CD4-positive, alpha-beta T cell treated with Interleukin-1 beta for 1 hour (primary cell): ENCODE measurements at places on chromosomes 16 and 17.

GRCh38 chr16:75108792-75109731, 7.5 kb downstream of the LDHD start:
- DNase-seq: peak; percentile 66

DNA sequence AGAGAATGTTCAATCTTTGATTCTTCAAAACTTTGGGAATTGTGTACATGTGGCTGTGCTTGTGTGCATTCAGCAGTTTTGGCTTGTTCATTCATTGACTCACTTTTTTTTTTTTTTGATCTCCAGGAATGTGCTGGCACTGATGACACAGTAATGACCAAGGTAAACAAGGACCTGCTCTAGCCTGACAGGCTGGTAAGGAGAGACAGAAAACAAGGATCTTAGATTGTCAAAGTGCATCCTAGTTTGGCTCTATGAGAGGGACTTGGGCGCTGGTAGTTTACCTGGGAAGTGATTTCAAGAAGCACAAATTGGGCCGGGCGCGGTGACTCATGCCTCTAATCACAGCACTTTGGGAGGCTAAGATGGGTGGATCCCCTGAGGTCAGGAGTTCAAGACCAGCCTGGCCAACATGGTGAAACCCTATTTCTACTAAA, 233.1 kb upstream of the WSCD1 start:
- no peak for DNase-seq

DNA sequence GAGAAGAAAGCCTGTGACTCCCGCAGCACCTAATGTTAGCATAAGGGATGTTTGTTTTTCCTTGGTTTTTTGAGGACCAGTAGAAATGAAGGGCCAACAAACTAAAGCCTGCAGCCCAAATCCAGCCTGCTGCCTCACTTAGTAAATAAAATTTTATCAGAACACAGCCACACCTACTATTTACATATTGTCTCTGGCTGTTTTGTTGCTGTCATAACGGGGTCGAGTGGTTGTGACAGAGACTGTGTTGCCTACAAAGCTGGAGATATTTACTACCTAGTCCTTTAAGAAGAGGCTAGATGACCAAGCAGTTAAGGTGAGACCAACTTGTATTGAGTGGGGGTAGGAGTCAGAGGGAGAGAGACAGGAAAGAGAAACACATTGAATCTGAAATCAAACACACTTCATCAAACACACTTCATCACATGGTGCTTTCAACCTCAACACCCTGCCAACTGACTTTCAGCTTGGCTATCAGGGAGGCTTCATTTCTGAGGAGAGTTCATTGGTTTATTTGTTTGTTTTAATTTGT, 546.3 kb upstream of the CDH11 start:
- no peak for DNase-seq

GRCh38 chr16:66511602-66512271, 38.2 kb downstream of the TK2 start:
- peak; percentile 16 for DNase-seq

DNA sequence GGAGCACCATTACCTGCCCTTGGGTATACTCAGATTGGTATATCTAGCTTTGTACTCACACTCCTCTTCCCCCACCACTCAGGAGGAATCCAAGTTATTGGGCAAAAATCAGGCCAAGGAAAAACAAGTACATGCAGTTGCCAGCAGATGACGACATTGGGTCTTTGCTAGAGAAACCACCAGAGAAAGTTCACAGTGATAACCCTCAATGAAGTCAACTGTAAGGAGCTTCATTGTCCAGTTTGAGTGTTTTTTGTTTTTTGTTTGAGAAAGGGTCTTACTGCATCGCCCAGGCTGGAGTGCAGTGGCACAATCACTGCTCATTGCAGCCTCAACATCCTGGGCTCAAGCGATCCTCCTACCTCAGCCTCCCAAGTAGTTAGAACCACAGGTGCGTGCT, 34.6 kb upstream of the TOX3 start:
- DNase-seq: no peak

- DNase-seq: no peak
These were observed 514.4 kb upstream of the SALL1 start for GRCh38 chr16:51665436-51665998.

DNA sequence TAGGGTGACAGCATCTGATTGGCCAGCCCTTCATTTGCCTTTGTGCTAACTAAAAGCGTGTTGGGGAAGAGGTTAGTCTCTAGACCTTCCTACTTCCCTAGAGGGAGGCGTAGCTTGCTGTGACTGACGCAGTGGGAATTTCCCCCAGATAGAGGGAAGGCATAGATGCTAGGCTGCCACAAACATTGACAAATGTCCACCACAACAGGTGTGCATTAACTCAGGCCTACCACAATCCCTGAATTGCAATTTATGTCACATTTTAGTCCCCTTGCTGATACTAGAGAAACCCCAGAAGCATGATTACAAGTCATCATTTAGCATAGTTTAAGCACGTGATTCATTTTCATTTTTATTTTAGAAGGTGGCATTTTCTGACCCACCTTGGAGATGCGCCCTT, 76.3 kb upstream of the WSB1 start:
- peak; percentile 28 for DNase-seq

DNA sequence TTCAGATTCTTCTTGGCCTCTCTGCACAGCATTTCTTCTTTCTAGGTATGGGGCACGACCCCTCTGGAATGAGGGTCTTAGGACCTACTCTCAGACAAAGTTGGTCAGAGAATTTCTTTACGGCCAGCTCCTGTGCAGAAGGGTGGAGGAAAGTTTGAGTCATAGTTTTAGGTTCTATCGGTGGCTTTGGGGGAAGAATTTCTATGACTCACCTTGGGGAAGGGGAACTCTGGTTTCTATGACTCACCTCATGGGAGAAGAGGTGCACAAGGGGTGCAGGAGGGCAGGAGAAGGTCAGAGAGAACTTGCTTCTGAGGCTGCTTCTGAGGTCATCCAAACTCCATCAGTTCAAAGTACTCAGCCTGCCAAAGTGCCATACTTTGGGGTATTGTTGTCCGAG, 2.5 kb upstream of the ABCC12 start:
- DNase-seq: peak; percentile 3

DNA sequence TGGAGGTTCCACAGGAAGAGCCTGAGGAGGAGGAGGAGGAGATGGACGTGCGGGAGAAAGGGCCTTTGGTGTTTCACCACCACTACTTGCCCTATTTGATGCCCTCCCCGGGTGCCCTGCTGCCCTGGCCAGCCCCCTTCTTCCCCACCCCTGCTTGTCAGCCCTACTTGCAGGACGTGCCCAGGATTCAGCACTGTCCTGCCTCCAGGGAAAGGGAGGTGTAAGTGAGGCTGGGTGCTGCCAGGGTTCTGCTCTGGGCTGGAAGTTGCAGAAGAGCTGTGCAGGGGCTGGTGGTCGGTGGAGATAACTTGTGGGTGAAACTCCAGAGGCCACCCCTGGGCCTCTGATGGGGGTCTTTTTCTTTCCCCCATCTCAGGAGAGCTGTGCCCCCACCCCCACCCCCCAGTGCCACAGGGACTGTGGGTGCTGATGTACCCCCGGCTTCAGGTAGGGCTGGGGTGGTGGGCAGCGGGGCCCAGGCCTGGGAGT, 3.0 kb downstream of the PRR29 start:
- DNase-seq: no peak

GRCh38 chr17:74443516-74444296, 11.8 kb downstream of the GPRC5C start:
- no peak for DNase-seq

DNA sequence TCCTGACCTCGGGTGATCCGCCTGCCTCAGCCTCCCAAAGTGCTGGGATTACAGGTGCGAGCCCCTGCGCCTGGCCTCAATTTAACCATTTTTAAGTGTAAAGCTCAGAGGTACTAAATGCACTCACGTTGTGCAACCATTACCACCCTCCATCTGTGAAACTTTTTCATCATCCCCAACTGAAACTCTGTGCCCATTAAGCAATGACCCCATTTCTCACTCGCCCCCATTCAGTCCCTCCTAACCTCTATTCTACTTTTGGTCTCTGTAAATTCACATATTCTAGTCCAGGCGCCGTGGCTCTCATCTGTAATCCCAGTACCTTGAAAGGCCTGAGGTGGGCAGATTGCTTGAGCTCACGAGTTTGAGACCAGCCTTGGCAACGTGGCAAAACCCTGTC, 8.3 kb upstream of the SPNS3 start:
- no peak for DNase-seq

DNA sequence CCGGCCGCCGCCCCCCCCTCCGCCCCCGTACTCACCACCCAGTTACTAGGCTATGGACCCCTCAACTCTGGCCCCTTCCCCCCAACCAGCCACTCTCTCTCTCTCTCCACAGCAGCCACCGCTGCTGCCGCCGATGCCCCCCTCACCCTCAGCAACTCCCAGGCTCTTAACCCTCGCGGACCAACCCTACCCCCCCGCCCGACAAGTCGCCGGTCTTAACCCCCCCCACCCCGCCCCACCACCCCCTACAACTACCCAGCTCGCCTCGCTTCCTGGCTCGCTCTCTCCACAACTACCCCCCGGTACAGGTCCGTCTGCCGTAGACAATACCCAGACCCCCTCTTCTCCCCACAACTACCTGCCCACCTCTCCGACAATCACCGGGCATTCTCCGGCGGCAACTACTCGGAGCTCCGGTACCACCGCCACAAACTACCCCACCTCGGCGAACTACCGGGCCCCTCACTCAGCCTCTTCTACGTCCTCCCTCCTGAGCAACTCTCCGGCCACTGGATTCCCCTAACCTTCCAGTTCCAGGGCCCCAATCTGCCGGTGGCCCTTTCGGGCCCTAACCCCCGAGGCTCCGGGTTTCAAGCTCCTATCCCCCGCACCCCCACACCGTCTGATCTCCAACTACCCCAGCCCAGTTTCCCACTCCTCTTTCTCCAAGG, 702 bp downstream of the PHF23 start:
- peak; percentile 52 for DNase-seq

GRCh38 chr16:72066747-72067146, 3.7 kb downstream of the HPR start:
- DNase-seq: no peak

- no peak for DNase-seq
These were observed 93.3 kb downstream of the C16orf78 start for GRCh38 chr16:49466881-49467280.

DNA sequence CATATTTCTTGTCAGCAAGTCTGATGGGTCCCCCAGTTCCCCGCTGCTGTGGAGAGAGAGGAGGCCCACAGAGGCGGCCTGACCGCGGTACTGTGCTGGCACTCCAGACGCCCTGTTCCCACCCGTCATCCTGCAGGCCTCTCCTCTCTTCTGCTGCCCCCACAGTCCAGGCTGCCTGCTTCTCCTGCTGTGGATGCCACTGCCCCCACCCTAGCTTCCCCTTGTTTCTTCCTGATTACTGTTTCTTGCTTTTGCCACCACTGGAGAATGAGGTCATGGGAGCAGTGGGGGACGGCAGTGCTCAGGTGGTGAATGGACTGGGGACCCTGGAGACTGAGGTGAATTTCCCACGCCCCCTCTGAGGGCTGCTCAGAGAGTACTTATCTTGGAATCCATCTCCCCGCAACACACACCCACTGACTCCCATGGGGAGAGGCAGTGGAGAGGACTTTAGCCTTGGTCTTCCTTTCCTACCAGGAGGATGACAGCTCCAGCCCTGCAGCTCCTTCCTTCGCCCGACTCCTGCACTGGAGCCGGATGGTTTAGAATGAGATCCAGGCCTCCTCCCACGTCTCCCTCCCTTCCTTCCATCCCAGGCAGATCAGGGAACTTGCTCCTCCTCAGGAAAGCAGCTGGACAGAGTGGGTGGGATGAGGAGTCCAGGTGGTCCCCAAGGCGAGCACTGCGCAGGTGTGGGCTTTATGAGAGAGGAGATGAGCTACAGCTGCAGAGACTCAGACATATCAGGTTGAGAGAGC, 60.4 kb downstream of the PLXDC1 start:
- DNase-seq: no peak

GRCh38 chr17:2123375-2124251, 68.7 kb downstream of the HIC1 start:
- no peak for DNase-seq

DNA sequence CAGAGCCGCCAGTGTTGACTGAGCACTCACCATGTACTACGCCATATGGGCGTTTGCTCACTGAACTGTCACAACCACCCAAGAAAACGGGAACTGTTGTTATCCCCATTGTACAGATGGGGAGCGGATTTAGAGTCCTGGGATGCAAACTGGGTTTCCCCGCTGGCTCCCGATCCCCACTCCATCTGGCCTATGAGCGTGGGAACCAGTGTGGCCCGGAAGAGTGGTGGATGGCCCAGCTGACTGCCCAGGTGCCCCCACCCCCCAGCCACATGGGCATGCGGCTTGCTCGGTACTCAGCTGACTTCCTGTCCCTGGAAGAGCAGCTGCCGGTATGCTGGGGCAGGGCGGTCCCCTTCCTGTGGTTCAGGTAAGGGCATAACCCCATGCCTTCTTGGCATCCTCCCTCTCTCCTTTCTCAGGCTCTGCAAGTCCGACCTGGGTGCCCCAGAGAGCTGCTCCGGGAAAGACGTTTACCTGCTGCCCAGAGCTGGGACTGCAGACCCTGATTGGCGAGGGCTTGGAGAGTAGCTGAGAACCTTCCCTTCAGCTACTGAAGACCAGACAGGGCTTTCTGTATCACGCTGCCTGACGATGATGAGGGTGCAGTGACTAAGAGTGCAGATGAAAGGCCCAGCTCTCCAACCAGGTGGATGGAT, 16.2 kb downstream of the SOCS3 start:
- DNase-seq: peak; percentile 80

GRCh38 chr17:5631958-5632590, 47.8 kb upstream of the NLRP1 start:
- DNase-seq: no peak

DNA sequence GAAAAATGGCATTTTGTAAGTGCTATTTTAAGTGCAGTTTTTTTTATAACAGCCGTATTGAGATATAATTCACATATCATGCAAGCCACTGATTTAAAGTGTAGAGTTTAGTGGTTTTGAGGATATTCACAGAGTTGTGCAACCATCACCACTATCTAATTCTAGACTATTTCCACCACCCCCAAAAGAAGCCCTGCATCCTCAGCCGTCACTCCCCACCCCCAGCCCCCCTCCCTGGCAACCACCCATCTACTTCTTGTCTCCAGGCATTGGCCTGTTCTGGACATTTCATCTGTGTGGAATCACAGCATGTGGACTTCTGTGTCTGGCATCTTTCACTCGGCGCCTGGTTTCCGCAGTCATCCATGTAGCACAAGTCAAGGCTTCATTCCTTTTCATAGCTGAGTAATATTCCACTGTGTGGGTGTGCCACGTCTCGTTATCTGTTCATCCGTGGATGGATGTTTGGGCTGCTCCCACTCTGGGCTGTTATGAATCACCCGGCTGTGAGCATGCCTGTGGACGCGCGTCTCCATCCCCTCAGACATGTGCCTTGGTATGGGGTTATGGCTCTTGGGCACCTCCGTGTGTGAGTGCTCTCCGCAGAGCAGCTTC, 138.4 kb upstream of the CIBAR2 start:
- DNase-seq: no peak

GRCh38 chr16:4529085-4530060, 9.2 kb downstream of the CDIP1 start:
- no peak for DNase-seq

GRCh38 chr16:67456391-67457081, 24.4 kb downstream of the ATP6V0D1 start:
- no peak for DNase-seq
